AG20443 (cell line): ENCODE measurements at places on chromosomes 12 and 14.

DNA sequence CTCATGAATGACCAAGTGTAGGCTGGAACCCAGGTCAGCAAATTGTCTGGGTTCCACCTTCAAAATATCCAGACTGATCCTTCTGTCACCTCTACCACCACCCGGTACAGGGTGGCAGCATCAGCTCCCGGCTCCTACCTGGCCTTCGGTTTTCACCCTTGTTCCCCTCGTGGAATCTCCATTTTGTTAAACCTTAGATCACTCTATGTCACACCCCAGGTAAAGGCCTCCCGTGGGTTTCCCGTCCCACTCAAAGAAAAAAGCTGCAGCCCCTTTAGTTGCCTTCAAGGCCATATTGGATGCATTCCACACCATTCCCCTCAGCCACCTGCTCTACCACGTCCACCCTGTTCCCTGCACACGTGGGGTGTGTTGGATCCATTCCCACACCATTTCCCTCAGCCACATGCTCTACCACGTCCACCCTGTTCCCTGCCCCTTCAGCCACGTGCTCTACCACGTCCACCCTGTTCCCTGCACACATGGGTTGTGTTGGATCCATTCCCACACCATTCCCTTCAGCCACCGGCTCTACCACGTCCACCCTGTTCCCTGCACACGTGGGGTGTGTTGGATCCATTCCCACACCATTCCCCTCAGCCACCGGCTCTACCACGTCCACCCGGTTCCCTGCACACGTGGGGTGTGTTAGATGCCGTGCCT lies 23.8 kb downstream of the SLC6A13 start:
- no peak for DNase-seq

- DNase-seq = no peak
These were observed 11.2 kb upstream of the AK7 start for GRCh38 chr14:96380735-96381134.

GRCh38 chr12:89135976-89136634 lies 216.2 kb downstream of the DUSP6 start:
- peak; percentile 57 for DNase-seq

DNA sequence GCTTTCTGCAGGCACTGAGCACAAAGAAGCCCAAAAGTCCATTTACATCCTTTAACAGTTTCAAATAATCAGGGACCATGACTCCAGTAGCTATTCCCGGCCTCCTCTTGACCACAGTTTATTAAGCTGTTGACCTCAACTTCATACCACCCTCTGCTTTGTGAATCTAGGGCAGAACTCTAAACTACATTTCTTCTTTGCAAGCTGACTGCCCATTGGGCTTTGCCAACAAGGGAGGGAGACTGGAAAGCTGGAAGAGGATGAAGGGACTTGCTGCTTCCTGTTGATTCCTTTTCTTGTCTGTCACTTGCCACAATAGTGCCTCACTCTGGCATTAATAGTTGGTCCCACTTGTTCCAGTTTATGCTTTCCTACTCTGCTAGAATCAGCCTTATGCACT lies 2.7 kb downstream of the CGRRF1 start:
- no peak for DNase-seq

GRCh38 chr12:129540249-129540648 lies 363.6 kb downstream of the TMEM132D start:
- DNase-seq = no peak

DNA sequence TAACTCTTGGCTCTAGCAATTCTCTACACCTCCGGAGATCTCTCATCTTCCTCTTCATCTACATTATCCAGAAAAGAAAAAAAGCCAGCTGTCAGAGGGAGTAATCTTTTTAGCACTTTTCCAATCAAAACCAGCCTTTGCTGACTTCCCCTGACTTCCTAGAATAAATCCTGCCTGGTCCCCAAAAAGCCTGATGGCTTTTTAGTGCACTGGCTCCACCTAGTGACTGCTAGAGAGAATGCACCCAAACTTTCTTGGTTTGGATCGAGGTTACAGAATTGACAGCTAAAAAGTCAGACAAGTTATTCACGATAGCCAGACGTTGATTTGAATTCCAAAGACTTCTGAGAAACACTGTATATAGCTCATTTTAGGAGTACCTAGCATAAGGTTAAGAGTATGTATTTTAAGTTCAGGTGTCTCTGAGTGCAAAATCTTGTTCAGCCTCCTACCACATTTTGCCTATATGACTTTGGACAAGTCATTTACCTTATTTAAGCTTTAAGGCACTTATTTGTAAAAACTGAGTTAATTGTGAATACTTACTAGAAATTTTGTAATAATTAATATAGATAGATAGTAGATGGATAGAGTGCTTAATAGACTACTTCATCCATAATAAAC lies 185.7 kb upstream of the GRIN2B start:
- DNase-seq = peak; percentile 78

DNA sequence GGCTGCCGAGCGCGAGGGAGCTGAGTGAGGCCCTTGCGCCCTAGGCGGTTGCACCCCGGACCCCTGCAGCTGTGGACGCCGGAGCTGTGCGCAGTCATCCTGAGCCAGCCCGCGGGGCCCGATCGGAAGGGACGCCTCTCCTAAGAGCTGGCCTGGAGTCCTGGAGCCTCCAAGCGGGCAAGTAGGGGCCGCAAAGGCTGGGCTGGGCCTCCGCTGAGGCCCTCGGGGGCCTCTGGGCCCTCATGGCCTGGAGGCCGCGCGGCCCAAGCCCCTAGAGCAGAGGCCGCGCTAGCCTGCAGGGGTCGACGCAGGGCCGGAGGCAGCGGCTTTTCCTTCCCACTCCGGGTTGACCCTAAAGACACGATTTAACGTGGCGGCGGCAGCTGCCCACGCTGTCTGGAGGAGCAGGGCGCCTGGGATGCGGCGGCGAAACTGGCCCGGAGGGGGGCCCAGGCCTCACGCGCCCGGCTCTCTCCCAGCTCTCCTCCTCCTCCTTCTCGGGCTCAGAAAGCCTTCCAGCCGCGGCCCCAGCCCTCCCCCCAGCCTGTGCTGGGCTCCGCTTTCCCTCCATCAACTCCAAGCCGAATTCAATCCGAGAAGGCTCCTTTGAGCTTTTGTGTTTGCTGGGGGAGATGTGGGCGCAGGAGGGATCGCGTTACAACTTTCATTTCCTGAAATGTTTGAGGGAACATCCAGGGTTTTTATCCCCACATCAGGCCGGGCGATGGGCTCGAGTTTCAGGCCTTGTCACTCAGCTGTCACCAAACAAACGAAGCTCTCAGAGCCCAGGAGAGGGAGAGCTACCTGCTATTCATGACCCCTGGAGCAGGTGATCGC lies 11.6 kb downstream of the SIX1 start:
- peak; percentile 72 for DNase-seq

- DNase-seq = no peak
These were observed 1206.6 kb upstream of the TMEM132C start for GRCh38 chr12:127060310-127060847.

DNA sequence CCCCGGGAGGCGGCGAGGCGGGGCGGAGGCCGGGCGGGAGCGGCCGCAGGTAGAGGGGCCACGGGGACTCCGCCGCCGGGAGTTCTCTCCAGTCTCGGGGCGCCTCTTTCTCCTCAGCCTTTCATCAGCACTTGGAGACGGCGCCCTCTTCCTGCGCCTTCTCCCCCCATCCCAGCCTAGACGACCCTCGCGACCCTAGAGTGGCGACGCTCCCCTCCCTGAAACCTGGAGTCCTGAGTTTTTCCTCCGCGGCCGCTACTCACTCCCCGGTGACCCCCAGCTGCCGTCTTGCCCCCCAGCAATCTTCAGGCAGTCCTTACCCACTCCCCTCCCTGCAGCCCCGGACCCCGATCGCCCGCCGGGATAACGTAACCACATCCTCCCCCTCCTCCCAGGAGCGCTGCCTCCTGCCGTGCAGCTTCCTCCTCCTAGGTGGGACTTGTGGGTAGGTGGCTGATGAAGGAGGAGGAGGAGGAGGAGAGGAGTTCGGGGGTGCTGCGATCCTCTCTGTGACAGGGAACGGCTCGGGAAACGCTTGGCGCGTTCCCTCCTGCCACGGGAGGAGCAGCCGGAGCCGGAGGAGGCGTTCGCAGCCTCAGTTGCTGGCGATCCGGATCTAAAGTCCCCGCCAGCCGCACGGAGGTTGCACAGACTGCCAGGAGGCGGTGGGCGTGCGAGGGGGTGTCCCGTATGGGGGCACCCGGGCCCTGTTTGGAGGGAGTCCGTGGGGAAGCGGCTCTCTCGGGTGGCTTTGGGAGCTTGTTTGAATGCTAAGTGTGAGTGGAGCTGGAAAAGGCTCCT lies 891 bp downstream of the PLEKHA5 start:
- peak; percentile 58 for DNase-seq

- DNase-seq = peak; percentile 34
These were observed 707 bp downstream of the G2E3 start for GRCh38 chr14:30559638-30560091.

- DNase-seq = peak; percentile 61
These were observed 43.4 kb upstream of the CFAP54 start for GRCh38 chr12:96445691-96446583.

DNA sequence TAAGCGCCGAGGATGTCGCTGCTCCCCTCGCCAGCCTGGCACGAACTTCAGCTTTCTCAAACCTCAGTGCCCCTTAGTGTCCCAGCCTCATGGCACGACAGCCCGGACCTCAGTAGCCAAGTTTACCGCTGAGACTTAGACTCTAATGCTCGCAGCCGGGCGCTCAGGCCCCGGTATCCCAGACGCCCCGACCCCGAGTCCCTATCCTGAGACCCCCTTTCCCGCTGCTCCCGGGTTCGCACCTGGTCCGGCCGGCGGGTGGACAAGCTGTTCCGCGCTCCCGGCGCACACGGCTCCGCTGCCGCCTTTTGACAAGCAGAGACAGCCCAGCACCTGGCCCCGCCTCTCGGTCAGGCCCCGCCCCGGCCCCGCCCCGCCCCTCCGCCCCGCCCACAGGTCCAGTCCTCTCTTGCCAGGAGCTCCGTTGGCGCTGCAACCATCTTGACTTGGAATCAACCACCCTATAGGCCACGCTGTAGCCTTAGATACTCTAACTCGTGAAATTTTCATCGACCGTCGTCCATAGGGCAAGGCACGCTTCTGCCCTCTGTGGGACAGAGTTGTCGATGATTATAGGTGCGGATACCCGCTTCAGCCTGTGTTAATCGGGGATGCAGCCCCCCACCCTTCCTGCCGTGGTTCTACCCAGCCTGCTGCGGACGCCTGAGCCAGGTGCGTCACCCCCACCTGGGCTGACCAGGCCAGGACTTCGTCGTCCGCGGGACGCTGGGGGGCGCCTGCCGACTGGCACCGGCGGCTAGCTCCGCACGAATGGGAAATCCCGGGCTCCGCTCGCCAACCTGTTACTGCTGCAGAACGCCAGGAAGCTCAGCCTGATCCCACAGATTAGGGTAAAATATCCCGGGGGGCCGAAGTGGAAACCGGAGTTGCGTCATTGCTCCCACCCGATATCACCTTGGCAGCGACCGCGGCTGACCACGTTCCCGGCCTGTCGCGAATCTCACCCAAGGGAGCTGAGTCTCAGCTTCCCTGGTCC lies at the start of gene VDR:
Gene VDR (minus strand): TSS at position 282 of the 997 bp plus-strand sequence. CDS start 25,881 bp downstream, outside the sequence.
- peak; percentile 95 for DNase-seq

GRCh38 chr14:54893151-54893760 lies 9.4 kb downstream of the GCH1 start:
- peak; percentile 53 for DNase-seq

- DNase-seq = peak; percentile 41
These were observed 169.9 kb downstream of the KIF21A start for GRCh38 chr12:39272871-39273655.

GRCh38 chr12:116709768-116710167 lies 28.1 kb downstream of the SPRING1 start:
- DNase-seq = no peak

DNA sequence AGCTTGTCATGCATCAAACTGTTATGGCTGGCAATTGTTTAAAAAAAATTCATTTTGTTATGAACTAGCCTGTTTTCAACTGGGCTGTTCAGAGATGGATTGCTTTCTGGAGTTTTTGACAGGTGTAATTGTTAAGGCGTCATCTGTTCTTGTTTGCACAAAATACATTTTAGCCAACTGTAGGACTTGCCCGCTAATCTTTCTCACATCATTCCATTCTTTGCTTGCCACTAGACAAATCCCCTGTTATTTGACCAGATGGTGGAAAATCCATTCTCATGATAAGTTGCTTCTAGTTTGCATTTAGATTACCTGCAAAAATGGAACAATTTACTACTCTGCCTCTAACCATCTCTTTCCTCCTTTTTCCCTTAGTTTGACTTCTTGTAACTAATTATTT lies 114.3 kb downstream of the NPAS3 start:
- DNase-seq = no peak

DNA sequence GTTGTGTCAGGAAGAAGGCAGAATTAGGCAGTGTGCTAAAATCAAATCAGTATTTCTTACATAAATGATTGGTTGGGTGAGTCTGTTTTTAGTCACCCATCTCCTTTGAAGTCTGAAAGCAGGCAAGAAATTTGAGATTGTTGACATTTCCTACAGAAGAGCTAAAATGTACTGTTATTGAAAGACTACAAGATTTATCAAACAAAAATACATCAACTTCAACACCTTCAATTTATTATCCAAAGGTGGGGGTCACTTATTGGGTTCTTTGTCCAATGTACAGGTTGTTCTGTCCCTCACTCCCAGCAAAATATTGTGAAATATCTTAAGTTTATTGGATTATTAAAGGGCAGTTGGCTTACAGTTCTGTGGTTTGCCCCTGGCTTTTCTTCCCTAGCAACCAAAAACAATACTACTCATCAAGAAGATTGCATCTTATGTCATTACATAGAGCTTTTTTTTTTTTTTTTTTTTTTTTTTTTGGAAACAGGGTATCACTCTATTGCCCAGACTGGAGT lies 20.6 kb upstream of the PKP2 start:
- no peak for DNase-seq

DNA sequence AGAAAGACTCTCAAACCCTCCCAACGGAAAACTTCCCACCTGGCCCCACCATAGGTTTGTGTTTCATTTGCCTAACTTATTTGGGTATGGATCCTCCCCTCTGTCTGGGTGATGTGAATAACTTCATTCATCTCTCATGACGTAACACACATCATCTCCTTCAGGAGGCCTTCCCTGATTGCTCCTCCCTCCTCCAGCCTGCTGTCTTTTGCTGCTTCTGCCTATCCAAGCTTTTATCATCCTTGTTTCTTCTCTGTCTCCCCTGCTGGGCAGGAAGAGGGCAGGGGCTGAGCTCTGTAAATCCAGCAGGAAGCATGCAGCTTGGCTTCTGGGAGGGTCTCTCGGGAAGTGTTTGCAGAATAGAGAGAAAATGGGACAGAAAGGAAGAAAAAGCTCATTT lies 766.0 kb upstream of the TBX3 start:
- no peak for DNase-seq

DNA sequence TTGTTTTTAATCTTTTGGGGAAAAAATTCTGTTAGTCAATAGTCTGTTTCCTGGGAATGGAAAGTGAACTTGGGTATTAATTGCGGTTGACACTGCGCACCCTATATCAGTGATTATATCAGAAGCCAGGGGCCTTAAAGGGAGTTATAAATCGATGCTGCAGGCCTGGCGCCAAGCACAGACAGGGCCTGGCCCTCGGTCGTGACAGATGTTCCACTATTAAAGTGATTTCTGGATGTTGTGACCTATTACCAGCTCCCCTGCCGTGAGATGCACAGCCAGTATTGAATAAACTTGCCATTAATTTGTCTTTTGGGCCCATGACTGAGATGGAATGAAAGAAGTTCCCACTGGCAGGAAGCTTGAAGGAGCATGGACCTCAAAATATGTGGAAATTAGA lies 45.1 kb upstream of the KITLG start:
- no peak for DNase-seq
